ENCODE measurements at places on chromosomes 12 and 14.

GRCh38 chr12:49966511-49967041 lies 4.9 kb downstream of the AQP5 start:
- no peak for DNase-seq

DNA sequence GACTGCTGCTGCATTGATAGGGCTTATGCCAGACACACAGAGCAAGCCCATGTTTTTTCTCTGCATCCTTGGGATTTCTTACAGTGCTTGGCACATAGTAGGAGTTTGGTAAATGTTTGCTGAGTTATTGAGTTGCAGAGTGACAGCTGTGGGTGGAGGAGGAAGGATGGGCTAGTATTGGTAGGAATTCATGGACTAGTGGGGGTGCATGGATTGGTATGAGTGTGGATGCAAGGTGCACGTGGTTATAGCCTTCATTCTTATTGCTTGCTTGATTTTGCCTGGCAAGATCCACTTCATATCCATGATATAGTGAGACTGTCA lies 11.4 kb downstream of the RGS6 start:
- no peak for DNase-seq

GRCh38 chr12:47234576-47235141 lies 154.9 kb upstream of the AMIGO2 start:
- no peak for DNase-seq

DNA sequence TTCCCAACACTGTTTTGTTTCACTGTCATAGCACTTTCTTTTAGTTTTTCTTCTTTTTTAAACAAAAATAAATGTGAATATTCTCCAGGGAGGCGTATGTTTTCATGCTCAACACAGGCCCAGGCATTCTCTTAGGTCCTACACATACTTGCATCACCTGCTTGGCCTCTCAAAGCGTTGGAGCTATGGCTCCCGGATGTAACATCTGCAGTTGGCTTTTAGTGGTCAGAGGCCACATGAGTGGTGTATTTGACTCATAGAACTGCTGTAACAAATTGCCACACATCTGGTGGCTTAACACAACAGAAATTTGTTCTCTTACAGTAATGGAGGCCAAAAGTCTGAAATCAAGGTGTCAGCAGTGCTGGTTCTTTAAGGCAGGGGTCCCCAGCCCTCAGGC lies 44.6 kb upstream of the VRK1 start:
- DNase-seq: no peak

GRCh38 chr14:53938136-53938837 lies 18.3 kb downstream of the BMP4 start:
- DNase-seq: no peak

- DNase-seq: no peak
Measured at GRCh38 chr12:34526946-34527345, 504.6 kb downstream of the ALG10 start.
